ENCODE measurements at places on chromosomes 5 and 9.

DNA sequence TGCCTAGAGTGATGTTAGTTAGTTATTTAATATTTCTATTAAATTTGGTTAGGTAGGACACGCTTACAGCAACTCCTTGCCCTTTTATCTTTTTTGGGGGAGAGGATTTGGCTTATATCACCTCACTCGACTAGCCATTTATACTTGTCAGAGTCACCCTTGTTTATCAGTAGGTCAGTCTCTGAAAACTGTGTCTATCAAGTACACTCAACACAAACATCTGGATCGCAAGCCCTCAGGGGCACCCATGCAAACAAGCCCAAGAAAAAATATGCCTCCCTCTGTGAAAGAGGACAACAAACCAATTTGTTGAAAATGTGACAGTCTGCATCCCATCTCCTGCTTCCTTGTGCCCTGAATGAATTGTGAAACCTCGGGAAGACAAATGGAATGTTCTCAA, 139.9 kb downstream of the PLCXD3 start:
- no peak for DNase-seq

DNA sequence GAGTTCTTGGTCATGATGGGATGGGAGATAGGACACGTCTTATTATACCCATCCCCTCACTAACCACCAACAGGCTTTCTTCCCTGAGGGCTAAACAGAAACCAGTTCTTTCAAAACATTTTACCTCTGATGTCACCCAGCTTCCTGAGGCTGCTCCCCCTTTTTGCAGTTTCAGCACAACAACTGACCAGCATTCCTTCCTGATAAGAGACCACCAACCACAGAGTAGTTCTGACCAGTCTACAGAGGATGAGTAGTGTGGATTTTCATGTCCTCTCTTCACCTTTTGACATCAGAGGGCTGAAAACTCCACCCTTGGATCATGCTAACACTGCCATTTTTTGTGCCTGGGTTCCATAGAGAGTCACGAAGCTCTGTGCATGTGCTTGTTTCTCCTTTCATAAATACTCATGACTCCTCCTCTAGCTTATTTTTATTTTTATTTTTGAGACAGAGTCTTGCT, 82.6 kb downstream of the OSTF1 start:
- no peak for DNase-seq

- no peak for DNase-seq
Measured at GRCh38 chr9:23582836-23583235, 243.2 kb downstream of the ELAVL2 start.

GRCh38 chr5:140988608-140989007, 22.3 kb downstream of the PCDHAC2 start:
- no peak for DNase-seq

Data from WTC11 (cell line).